NCI-H510A (cell line): ENCODE measurements at places on chromosomes 3 and 15.

DNA sequence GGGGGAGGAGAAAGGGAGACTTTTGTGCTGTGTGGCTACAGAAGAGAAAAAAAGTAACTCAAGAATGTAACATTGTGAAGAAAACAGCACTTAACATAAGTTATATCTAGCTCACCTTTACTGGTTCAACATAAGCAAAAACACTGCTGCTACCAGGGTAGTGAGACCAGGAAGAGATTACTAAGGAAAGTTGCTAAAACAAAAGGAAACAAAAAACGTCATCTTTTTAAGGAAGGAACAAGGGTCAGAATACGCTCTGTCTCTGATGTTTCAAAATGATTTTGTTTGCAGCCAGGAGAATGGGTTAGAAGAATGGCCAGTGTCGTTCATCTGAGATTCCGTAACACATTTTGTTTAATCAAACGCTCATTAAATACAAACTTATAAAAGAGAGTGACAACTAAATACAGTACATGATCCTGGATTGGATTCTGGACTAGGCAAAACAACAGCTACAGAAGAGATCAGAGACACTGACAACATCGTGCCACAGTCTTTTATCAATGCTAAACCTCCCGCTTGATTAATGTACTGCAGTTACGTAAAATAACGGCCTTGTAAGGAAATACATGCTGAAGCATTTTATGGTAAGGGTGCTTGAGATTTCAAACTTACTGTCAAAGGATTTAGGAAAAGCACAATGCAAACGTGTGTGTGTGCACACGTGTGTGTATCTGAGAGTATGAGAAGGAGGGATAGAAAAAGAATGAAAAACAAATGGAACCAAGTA is 67.7 kb downstream of the FOXP1 start:
- no peak for DNase-seq

- DNase-seq = no peak
Measured at GRCh38 chr15:40367686-40368611, 9.9 kb downstream of the DISP2 start.

DNA sequence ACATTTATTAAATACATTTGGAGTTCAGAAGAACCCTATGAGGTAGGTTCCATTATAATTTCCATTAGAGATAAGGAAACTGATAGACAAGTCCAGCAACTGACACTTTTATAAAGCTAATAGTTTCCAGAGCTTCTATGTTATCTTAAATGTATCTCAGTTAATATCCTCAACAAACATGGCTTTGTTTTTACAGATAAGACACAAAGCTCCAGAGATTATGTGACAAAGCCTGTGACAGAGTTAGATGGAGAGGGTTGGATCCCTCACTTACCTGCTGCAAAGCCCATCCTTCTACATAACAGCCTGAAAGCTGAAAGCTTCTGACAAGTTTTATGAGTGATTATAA is 473 bp upstream of the COMMD2 start:
- no peak for DNase-seq

DNA sequence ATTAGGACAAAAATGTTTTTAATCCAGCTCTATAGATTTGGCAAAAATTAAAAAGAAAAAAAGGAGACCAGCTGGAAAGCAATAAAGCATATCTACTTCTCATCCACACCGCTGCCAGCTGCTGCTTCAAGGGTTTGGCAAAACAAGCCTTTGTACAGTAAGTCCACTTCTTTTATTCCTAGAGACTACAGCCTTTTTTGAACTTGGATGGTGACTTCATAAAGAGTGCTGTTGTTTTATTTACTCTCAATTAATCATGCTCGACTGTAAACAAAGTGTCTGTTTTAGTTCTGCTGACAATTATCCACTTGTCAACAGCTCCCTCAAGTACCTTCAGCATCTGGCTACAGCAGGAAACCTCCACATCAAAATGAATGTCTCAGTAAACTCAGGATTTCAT is 12.3 kb upstream of the FOXB1 start:
- peak; percentile 61 for DNase-seq

GRCh38 chr3:188916934-188917401 is 254.8 kb upstream of the TPRG1 start:
- DNase-seq = no peak

- no peak for DNase-seq
Measured at GRCh38 chr3:46609212-46609721, 3.1 kb upstream of the FAM240A start.

GRCh38 chr3:108548304-108548703 is 37.9 kb upstream of the MYH15 start:
- no peak for DNase-seq

DNA sequence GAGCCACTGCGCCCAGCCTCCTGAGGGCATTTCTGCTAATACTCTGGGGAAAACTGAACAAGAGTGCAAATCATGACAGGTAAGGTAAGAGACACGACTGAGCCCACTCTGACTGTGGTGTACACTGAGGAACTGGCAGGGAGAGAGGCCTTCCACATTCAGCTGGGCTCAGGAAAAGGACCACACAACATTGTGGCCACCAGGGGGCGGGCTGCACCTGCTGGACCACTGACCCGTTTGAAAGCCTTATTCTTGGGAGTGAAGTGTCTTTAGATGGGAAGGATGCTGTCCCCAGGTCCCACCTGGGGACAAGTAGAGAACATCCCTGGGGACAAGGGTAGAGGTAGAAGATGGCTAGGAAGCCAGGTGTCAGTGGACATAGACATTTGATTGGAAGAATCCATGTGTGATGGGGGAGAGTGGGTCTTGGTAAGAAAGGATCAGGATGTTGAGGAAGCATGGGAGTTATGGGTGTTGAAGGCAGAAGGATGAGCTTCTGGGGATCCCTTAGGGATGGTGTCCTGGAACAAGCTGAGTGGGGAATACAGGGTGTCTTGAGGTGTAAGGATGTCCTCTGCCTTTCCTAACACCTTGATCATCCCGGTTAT is 6.2 kb upstream of the CTDSPL start:
- peak; percentile 14 for DNase-seq

DNA sequence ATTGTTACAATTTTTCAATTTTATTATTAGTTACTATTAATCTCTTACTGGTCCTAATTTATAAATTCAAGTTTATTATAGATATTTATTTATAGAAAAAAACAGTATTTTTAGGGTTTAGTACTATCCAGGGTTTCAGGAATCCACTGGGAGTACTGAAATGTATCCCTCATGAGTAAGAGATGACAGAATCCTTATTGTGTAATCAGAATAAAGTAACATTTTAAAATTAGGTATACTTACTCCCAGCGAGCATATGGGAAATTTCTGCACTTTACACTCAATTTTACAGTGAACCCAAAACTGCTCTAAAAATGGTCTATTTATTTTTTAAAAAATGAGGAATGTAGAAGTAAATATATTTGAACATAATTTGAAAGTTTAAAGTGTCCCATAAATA is 202.7 kb downstream of the CGGBP1 start:
- no peak for DNase-seq

DNA sequence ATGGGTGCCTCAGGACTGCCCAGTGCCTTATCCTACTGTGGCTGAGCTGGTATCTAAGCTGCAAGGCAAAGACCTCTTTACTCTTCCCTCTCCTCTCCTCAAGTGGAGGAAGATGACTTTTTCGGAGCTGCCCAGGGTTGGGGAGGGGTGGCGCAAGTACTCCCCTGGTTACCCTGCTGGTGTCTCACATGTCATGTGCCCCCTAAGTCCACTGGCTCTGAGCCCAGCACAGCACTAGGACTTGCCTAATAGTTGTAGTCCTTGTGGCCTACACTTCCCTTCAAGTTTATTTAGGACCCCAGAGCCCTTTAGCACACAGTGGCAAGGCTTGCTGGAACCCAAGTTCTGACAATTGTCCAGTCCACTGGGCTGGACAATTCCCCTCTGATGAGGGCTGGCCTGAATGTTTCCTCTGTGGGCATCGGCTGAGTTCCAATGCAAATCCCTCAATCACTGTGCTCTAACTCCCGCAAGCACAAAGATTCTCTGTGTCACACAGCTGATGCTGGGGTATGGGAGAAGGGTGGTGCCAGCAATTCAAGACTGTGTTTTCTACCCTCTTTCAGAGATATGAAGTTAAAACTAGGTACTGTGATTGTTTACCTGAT is 60.4 kb downstream of the UQCC5 start:
- no peak for DNase-seq

GRCh38 chr15:78050441-78050809 is 27.1 kb downstream of the TBC1D2B start:
- no peak for DNase-seq

- no peak for DNase-seq
Measured at GRCh38 chr3:140006331-140006730, 71.3 kb downstream of the CLSTN2 start.

DNA sequence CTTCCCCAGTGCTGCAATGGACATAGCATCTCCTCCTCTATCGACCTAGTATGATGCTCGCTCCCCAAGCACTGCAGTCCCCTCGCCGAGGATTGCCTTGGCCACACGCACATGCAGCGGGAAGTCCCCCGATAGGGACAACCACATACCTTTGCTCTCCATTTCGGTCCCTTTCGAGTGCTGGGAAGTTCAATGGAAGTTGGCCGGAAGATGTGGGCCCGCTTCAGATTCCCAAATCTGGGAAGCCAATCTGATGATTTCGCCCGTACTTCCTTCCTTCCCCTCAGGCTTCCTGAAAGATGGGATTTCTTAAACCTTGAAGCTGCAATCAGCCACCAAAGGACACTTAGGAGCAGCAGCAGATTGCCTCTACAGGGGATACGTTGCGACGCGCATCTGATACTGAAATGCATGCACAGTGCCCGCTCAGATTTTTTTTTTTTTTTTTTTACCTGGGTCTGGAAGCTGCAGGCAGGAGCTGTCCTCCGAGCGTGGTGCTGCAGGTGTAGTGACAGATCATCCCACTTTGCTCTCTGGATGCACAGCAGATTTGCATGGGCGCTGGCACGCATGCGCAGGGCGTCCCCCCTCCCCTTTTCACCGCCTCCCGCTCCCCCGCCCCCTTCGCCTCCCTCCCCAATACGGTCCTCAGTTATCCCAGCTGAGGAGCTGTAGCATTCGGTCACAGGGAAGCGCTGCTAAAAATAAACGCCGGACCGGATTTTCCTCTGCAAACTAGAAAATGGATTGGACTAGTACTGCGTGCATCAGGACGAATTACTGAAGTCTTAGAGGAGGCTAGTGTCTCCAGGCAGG is at the start of gene FGF12:
Gene FGF12 (minus strand): TSS at position 510 of the 816 bp plus-strand sequence.
- DNase-seq = peak; percentile 82

- no peak for DNase-seq
Measured at GRCh38 chr3:87797872-87798566, 260.8 kb downstream of the CGGBP1 start.
